ENCODE measurements at places on chromosomes 5 and 9.

GRCh38 chr9:21669701-21670100 is 132.7 kb upstream of the MTAP start:
- no peak for DNase-seq

DNA sequence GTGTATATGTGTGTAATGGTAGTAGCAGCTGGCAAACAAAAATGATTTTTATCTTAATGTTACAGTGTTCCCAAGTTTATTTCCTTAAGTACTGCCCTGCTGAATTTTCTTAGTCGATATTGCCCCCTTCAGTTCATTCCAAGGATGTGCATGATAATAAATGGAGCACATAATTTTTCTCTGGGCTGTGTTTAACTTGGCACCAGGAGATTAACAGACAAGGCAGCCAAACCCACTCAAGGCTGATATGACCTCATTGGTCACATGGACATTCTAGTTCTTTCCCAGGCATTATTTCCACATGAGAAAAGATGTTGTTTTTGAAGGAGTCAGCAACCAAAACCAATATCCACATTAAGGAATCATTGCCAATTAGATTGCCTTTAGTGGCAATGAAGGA is 61.8 kb downstream of the COX7C start:
- DNase-seq: peak; percentile 41

DNA sequence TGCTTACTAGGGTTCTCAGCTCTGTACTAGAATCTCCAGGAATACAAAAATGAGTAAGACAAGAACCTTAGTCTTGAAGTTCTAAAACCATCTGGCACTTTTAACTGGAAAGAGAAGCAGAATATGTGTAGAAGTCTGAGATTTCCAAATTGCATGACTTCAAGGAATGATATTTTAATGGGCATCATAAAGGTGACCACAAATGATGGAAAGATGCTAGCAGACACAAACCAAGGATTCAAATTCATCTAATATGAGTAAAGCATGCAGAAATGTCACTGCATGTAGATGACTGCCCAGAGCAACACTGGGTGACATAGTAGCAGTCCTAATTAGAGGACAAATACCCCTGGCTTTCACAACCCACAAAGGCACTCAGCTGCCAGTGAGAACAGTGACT is 117.2 kb downstream of the RPS23 start:
- DNase-seq: no peak

DNA sequence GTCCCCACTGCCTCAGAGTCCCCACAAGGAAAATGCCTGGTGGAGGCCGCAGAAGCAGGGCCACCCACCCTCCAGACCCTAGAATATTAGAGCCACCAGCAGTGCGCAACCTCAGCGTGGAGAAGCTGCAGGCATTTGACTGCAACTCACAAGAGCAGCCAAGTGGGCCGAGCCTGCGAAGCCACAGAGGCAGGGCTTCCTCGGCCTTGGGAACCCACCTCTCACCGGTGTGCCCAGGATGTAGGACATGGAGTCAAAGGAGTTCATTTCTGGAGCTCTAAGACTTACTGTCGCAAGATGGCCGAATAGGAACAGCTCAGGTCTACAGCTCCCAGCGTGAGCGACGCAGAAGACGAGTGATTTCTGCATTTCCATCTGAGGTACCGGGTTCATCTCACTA is 397.9 kb upstream of the PIK3R1 start:
- DNase-seq: no peak

DNA sequence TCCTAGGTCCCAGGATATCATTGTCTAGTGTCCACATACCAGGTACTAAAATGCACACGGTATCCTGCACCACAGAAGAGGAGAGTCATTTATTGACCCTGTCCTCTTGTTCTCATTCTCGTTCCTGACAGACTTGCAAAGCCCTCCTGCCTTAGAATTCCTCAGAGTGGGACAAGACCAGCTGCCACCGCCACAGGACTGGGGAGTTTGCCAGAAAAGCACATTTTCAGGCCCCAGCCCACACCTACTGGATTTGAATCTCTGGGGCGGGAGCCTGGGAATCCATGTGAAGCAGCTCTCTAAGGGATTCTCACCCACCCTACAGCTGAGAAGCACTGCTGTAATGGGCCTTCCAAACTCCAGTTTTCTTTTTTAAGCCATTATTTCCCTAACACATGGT is 68.0 kb upstream of the FANCC start:
- DNase-seq: no peak

DNA sequence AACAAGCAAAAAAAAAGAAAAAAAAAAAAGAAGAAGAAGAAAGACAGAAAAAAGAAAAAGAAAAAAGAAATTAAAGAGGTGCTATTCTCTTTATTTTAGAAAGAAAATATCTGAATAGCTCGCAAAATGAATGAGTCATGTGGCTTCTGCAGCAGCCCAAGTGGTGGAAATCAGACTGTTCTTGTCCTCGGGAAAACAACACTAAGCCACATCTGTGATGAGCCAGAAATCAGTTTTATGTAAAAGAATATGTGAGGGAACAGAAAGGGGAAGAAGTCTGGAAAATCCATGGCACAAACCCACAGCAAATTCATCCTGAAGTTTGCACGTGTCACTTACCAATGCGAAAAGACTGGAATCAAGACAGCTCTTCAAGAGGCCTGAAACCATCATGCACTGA is 118.7 kb upstream of the GAS1 start:
- DNase-seq: no peak

DNA sequence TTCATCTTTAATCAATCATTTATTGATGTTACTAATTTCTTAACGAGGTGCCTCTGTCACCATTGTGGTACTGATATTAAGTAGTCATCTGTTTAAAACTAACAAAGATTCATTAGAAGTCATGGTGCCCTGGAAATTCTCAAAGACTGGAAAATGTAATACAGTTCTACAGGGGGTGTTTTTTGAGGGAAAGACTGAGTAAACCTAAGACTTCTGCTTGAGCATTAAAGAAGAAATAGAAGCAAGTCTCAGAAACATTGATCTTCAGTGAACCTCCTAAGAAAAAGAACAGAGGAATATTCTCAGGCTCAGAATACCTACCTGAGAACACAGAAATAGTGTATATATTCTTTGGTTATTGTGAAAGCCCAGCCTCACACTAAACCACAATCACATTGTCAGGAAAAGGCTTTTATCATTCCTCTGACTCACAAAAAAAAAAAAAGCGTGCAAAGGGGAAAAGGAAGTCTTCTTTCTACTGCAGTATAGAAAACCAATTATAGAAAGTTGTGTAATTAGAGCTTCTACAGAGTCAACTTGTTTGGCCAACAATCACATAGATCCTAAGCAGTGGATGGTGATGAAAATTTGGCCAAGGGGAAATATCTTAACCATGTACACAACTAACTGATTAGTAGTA is 60.8 kb downstream of the HINT1 start:
- no peak for DNase-seq

DNA sequence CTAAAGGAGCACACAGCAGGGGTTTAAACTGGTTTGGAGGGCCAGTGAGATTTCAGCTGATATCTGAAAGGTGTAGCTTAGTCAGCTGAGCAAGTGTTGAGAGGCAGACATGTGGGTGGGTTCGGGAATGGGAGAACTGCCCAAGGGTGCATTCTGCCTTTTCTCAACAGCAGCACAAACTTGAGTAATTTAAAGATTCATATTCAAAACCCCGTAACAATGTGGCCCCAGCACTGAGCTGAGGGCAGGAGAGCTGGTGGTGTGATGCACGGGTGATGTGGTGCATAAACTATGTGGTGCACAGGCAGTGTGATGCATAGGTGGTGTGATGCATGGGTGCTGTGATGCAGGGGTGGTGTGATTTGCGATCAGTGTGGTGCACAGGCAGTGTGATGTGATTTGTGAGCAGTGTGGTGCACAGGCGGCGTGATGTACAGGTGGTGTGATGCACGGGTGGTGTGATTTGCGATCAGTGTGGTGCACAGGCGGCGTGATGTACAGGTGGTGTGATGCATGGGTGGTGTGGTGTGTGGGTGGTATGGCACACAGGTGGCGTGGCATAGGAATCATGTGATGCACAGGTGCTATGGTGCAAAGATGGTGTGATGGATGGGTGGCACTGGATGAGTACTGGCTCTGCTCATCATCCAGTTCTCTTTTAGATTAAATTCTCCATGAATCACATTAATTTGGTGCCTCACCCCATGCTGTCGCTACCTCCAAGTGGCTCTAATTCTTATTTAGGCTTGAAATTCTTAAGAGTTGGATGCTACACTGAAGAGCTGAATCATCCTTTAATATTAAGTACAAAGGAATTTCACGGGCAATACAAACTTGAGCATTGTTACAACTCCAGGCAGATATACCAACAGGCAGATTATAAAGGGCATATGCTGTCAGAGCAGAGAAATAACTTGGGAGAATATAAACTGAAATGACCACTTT is 53.6 kb downstream of the DAP start:
- no peak for DNase-seq

DNA sequence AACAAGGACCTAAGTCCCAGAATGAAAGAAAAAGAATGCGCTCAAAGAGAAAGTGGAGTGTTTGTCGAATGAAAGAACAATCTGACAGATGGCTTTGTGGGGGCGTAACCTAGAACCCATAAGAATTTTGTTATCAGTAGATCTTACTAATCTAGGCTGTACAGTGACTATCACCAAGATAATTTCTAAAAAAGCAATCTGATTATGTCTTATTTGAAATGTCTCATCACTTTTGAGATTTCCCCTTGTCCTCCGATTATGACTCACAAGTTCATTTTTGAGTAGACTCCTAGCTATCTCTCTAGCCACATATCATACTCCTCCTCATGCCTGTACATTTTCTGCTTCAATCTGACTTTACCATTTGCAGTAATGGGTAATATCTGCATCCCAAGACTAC is 135.6 kb upstream of the SMARCA2 start:
- DNase-seq: no peak

- no peak for DNase-seq
These were observed 201.7 kb downstream of the BNC2 start for GRCh38 chr9:16668734-16669295.

- no peak for DNase-seq
These were observed 14.1 kb downstream of the POLR3G start for GRCh38 chr5:90488791-90489190.

GRCh38 chr9:101536938-101537337 is 3.3 kb downstream of the RNF20 start:
- peak; percentile 63 for DNase-seq

GRCh38 chr5:139389701-139390638 is at the start of gene MZB1:
Gene MZB1, minus strand, starts transcription at chr5:139389913. Its CDS starts 57 bp downstream, at chr5:139389856.
- no peak for DNase-seq

DNA sequence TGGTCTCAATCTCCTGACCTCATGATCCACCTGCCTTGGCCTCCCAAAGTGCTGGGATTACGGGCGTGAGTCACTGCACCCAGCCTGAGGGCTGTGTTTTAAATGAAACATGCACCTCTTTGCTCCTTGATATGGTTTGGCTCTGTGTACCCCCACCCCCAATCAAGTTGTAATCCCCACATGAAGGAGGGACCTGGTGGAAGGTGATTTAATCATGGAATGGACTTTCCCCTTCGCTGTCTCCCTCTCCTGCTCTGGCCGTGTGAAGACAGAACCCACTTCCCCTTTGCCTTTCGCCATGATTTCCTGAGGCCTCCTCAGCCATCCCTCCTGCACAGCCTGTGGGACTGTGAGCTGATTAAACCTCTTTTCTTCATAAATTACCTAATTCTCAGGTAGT is 12.5 kb upstream of the NOTCH1 start:
- no peak for DNase-seq

DNA sequence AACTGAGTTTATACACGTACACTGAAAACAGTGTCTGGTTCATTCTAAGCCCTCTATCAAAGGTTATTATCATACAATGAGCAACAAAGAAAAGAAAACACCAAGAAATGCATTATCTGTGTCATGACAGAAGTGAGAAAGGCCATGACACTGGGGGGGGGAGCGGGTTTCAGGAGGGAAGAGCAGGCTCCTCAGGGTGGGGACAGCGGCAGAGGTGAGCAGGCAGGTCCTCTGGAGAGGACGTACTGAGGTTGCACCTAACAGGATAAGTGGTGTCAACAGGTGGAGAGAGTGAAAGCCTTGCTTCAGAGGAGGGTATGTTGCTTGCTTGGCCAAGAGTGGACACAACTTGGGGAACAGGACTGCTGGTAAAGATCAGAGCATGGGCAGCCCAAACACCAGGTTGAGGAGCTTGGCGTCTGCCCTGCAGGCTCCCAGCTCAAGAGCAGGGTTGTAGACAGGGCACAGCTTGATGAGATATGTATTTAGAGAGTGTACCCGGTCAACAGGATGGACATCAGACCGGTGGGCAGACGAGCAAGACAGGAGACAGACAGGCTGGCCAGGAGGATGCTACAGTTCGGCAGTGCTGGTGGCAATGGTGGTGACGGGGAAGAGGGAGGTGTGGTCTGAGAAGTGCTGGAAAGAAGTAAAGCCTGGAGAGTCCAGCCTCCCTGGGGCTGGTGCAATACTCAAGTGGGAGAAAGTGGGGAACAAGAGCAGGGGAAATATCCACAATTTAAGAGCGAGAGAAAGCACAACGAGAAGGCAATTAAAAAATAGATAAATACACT is 10.3 kb downstream of the WHRN start:
- no peak for DNase-seq

DNA sequence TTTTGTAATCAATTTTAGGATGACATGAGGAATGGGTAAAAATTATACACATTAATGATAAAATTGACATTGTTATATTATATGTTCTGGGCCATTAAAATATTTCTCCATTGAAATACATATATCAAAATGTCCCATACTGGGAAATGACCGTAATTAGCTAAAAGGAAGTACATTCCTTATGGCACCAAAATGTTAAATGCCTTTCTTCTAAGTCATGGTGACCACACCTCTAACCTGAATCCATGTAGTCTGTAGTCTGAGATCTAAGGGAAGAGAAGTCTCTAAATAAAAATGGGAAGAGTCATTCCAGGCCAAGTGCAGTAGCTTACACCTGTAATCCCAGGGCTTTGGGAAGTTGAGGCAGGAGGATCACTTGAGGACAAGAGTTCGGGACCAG is 10.0 kb upstream of the GDA start:
- DNase-seq: no peak

DNA sequence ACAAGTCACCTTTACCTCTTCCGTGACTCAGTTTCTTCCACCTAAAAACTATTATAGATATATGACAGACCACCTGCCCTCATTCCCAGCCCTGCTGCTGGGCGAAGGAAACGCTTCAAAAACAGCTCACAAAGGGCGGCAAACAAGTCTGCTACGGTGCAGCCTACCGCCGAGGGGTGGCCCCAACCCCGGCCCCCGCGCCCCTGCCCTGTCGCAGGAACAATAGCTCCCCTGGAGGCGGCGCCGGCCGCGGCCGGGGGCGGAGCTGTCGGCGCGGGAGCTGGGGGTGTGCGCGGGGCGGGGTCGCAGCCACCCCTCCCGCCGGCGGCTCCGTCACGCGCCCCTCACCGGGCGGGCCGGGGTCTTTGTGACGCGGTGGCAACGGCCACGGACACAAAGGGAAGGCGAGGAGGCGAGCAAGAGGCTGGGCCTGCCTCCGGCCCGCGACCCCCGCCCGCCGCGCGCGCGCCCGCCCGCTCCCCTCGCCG is at the start of gene TMEFF1:
TSS of gene TMEFF1 (plus strand) at position 362 of the 488 bp plus-strand sequence. CDS start 396 bp downstream, outside the sequence.
- DNase-seq: peak; percentile 73

DNA sequence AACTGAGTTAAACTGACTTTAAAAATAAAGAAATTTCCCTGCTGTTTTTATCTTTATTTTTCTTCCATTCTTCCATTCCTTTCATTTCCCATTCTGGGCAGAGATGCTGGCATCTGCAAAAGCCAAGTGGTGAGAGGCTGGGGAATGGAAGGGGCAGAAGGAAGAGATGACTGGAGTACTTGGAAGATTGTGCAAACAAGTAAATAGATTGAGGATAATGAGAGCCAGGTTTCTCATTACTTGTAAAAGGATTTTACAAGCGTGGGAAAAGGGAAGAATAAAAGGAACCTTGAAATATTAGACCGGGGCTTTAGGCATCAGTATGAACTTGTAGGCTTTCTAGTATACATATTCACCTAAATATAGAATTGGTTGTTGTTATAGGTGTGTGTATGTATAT is 341.2 kb downstream of the CAAP1 start:
- DNase-seq: no peak

GRCh38 chr5:170541146-170541769 is 37.4 kb downstream of the KCNIP1 start:
- DNase-seq: peak; percentile 2

All from right forelimb (tissue), 1 donor.